Articular chondrocyte of knee joint (primary cell): ENCODE measurements at places on chromosomes 12 and 14. TPM values are rescaled to one million over a fixed set of nuclear protein-coding genes. Genes with fewer than 3 reads are reported as not detected.

The TRPV4 gene
- total RNA-seq, result 4.8 and 5.1 TPM in 2 replicates

The SIX6 gene
- not detected in 2 replicates for total RNA-seq

The CDKN3 gene
- 61.0 and 73.4 TPM in 2 replicates for total RNA-seq

The RASSF3 gene
- total RNA-seq, result 5.1 and 10.8 TPM in 2 replicates

The PTPRQ gene
- 0.43 and 2.4 TPM in 2 replicates for total RNA-seq

The LRP1-AS gene
- total RNA-seq, result not detected in 2 replicates

The RD3L gene
- not detected in 2 replicates for total RNA-seq

The CABP1 gene
- total RNA-seq, result under 0.01 TPM in 1 of 2 replicates, not detected in the other

The KLRD1 gene
- total RNA-seq, result 0.65 and 1.2 TPM in 2 replicates

The B3GNT4 gene
- 0.26 and 0.54 TPM in 2 replicates for total RNA-seq

The VDR gene
- total RNA-seq, result 18.9 and 19.1 TPM in 2 replicates

The DPPA3 gene
- total RNA-seq, result not detected in 2 replicates

The REM2 gene
- under 0.01 TPM in 1 of 2 replicates, not detected in the other for total RNA-seq

The RASSF9 gene
- under 0.01 TPM in 1 of 2 replicates, not detected in the other for total RNA-seq

The KRT6C gene
- total RNA-seq, result not detected in 2 replicates

The TPH2 gene
- not detected in 2 replicates for total RNA-seq
